ENCODE measurements at places on chromosomes 13 and 19.
A peak's percentile ranks its signal among the peaks of the same experiment; 100 is the strongest.

- DNase-seq = no peak
Observed at GRCh38 chr13:74168263-74168675, 34.1 kb upstream of the KLF12 start.

GRCh38 chr13:37059848-37060192 lies 332 bp upstream of the SUPT20H start:
- no peak for DNase-seq

- peak; percentile 17 for DNase-seq
Observed at GRCh38 chr19:16041299-16041990, 34.9 kb upstream of the TPM4 start.

- DNase-seq = no peak
Observed at GRCh38 chr13:101308247-101309013, 107.9 kb downstream of the NALCN start.

- no peak for DNase-seq
Observed at GRCh38 chr13:99656844-99657381, 155.6 kb downstream of the TM9SF2 start.

DNA sequence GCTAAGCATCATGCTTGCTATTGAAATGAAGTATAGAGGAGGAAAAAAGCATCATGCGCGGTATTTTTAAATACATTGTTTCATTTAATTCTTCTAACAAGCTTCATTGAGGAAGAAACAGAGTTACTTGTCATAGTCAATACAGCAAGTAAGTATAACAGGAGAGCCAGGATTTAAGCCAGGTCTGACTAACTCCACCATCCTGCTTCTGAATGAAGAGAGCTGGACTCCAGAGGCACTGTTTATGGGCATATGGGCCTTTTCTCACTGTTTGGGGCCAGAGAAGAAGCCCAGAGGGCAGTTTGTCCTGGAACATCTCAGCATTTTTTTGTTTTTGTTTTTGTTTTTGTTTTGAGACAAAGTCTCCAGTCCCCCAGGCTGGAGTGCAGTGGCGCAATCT lies 7.9 kb downstream of the SAMD4B start:
- DNase-seq = no peak

DNA sequence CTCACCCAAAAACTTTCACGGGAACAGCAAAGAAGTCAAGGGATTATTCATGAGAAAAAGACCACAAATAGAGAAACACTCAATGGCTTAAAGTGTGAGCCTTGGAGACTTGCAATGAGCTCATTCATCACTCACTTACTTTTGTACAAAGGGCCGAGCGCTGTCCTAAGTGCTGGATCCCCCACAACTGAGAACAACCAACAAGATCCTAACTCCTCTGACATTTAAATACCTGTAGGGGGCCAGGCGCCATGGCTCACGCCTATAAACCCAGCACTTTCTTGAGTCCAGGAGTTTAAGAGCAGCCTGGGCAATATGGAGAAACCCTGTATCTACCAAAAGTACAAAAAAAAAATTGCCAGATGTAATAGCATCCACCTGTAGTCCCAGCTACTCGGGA lies 29.4 kb upstream of the ZNF507 start:
- DNase-seq = no peak

DNA sequence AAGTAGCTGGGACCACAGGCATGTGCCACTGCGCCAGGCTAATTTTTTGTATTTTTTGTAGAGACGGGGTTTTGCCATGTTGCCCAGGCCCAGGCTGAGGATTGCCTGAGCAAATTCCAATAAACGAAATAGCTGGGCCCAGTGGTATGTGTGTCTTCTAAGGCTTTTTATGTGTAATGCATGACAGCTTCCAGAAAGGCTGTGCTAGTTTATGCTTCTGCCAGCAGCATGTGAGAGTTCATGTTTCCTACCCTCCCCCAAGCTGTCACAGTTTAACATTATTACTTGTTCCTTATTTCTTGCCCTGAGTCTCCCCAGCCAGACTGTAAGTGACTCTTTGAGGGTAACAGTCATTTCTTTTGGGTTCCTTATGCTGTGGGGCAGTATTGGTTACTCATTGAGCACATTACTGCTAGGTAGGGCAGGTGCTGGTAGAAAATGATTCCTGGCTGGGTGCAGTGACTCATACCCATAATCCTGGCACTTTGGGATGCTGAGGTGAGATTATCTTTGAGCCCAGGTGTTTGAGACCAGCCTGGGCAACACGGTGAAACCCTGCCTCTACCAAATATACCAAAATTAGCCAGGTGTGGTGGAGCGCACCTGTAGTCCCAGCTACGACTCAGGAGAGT lies 13.6 kb downstream of the GPATCH1 start:
- no peak for DNase-seq

DNA sequence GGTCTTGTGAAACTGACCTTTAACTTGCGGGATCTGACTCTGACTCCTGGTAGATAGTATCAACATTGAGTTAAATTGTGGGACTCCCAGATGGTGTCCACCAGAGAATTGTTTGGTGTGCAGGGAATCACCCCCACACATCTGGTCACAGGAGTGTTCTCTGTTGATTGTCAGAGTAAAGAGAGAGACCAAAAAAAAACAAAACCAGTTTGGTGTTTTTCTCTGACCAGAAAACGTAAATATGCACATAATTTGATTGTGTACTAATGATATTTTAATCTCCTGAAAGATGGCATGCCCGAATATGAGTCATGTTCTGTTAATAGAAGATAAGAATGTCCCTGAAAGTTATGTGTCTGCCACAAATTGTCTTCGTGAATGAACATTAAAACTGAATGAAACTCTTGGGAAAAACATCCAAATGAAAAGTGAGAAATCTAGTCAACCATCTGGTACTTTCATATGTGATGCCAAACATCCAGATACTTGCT lies 118.5 kb upstream of the GPC6 start:
- DNase-seq = no peak

DNA sequence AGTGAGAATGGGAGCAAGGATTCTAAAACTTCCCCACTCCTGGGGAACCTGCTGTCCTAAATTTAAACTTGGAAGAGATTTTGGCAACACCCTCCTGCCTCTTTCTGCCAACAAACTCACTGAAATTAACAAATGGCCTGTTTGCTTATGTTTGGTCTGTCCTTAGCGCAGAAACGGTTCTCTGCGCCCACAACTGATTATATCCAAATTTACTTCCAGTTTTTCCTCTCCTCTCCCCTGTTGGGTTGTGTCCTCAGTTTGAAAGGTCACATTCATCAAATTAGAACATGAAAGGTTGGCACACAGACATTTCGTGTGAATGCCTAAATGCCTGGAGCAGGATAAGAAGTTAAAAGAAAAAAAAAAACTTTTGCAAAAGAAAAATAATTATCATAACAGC lies 56.4 kb upstream of the MRI1 start:
- DNase-seq = no peak

DNA sequence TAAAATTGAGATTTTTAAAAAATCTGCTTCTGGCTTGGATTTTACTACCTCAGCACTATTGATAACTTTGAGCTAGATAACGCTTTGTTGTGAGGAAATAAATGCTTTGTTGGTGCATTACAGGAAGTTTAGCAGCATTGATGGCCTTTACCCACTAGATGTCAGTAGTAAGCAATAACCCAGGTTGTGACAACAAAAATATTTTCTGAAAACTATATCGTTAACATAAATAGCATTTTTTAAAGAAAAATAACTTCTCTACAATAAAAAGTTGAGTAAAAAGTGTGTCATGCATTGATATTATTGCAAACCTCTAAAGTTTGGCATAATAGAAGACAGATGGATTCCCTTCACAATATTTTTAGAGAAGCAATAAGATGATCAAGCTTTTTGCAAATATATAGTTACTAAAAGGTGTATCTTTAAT lies 1246.5 kb downstream of the UQCRFS1 start:
- DNase-seq = peak; percentile 29

DNA sequence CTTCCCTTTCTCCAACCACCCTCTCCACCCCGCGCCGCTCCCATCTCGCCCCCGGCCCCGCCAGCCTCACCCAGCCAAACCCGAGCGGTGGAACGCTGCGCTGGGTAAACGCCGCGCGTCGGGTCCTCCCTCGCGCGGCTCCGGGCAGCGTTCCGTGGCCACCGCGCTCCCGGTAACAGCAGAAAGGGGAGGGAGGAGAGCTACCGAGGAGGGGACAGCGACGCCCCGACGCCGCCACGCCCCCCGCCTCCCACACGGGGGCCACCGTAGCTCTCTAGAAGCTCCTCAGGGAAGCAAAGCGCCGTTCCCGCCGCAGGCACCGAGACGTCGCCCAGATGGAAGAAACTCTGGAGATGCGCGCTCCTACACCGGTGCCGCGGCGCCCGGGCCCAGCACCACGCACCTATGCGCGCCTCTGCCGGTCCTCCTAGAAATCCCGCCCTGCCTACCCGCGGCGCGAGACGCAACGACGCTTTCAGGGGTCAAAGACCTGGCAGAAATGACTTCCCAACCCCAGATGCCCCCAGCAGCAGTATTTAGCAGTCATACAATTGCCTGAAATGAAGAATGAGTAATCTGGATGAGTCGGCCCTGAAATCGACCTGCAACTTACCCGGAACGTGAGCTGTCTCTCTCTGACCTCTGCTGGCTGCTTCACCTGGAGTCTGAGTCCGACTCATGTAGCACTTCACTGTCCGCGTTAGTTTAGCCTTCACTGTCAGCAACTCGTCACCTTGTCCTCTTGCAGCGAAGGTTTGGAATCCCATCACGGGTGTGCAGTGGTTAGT lies at the start of gene RUBCNL:
RUBCNL (minus strand) TSS at position 189 of the 788 bp plus-strand sequence. CDS start 14,777 bp downstream, outside the sequence.
- DNase-seq = no peak

- DNase-seq = no peak
Observed at GRCh38 chr13:91024157-91024792, 323.2 kb upstream of the MIR17HG start.

- no peak for DNase-seq
Observed at GRCh38 chr13:39552246-39552645, 50.7 kb downstream of the LHFPL6 start.

- DNase-seq = no peak
Observed at GRCh38 chr19:9645472-9645871, 24.4 kb upstream of the ZNF561 start.

- DNase-seq = no peak
Observed at GRCh38 chr19:12346896-12347295, 13.5 kb upstream of the ZNF563 start.

GRCh38 chr19:46186101-46186716 lies 38.2 kb downstream of the IGFL2 start:
- DNase-seq = no peak

DNA sequence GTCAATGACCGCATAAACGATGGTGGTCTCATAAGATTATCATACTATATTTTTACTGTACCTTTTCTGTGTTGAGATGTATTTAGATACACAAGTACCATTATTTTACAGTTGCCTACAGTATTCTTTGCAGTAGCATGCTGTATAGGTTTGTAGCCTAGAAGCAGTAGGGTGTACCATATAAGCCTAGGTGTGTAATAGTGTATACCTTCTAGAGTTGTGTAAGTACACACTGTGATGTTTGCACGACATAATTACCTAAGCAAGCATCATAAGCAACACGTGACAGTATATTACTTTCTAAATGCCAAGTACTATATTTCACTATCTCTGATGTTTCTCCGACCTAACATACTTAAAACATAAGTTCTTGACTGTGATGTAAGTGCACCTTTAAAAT lies 2.7 kb downstream of the LPAR6 start:
- DNase-seq = no peak

Data from SW 1271 (cell line).